ENCODE measurements at places on chromosomes 11 and 22.

DNA sequence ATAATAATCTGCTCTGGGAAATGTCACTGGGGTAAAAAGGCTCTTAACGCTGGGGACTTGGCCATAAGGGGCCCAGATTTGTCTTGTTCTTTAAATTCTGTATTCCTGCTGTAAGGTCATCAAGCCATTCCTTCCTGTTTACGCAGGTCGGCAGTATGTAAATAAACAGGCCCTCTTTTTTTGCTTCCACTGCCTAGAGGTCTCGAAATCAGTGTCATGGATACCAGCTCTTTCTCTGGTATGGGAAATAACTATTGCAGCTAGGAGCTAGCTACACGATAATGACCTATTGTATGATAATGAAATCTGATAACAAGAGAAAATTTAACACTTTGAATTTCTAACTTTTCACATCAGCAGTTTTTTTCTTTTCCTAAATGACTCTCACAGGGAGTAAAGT, 209.2 kb upstream of the NARS2 start:
- DNase-seq: no peak

GRCh38 chr11:19467904-19468303, 227.2 kb upstream of the E2F8 start:
- no peak for DNase-seq

DNA sequence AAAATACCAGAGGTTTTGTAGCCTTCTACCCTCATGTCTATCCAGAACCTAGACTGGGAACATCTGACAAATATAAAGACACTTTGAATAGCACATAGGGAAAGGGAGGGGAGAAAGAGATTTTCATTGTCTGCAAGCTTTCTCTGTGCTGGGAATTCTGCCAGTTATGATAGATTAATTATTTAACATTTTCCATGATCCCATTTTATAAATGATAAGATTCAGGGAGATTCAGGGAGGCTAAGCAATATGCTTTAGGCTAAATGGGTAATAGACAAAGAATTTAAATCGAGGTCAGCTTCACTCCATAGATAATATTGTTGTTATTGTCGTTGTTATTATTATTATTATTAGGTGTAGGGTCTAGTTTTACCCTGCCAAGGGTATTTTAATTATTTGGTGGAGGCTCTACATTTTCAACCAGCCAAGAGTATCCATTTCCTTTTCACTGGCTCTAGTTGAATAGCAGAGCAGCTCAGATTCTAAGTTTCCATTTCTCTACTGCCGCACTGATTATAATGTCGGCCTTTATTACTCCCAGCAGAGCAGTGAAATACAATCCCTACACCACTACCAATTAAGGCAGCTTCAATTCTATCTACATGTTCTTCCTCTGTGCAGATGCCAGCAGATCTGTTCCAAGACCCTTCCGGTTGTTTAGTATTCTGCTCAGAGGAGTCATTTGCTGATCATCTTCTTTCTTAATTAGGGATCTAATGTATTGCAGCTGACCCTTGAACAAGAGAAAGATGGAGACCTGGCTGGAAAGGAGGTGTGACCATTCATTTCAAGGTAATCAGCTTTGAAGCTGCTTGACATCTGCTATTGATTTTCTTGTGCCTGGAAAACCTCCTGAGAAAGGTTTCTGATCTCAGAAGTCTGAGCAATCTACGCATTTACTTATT, 23.8 kb upstream of the SYN3 start:
- DNase-seq: no peak

DNA sequence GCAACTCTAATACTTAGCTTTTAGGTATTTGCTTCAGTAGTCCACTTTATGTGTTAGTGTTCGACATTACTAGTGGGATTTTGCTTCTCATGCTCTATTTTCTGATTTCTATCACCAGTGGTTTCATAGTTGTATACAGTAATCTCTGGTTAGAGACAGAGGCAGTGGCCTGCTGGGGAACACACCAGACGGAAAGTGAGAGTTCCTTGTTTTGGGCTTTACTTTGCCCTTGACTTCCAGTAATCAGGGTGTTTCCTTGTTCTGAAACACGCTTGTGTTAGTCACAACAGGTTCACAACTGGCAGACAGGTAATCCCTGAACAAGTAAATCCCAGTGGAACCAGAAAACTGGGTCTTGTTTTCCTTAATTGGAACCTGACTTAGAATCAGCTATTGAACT, 56.0 kb downstream of the PACS1 start:
- DNase-seq: peak; percentile 58

All from hematopoietic multipotent progenitor cell treated with erythropoietin and hydrocortisone succinate and interleukin-3 and kit ligand, for 4 days (in vitro differentiated cells).